Uterine smooth muscle cell (primary cell): ENCODE measurements at places on chromosomes 11 and 22. TPM values are rescaled to one million over a fixed set of nuclear protein-coding genes. Genes with fewer than 3 reads are reported as not detected.

Gene OR10A2
- total RNA-seq: not detected in 2 replicates

Gene TSSK2
- not detected in 2 replicates for total RNA-seq

Gene SLC22A6
- not detected in 2 replicates for total RNA-seq

Gene NXPE1
- not detected in 2 replicates for total RNA-seq

Gene CASP12
- not detected in 2 replicates for total RNA-seq

Gene ALDH3B2
- not detected in 2 replicates for total RNA-seq

Gene OR8B8
- total RNA-seq: not detected in 2 replicates

Gene GPHA2
- not detected in 2 replicates for total RNA-seq

Gene KRTAP5-7
- total RNA-seq: 0.11 TPM in 1 of 2 replicates, not detected in the other

Gene MAP6
- 1.1 and 1.3 TPM in 2 replicates for total RNA-seq

Gene VSIG10L2
- total RNA-seq: 0.22 TPM in 1 of 2 replicates, not detected in the other

Gene GRAP2
- not detected in 2 replicates for total RNA-seq

Gene NXPE2
- total RNA-seq: under 0.01 and 0.11 TPM in 2 replicates

Gene PARVG
- total RNA-seq: not detected in 2 replicates

Gene CLDN5
- 1.1 TPM in 2 replicates for total RNA-seq

Gene TAGLN
- 415 and 1,612 TPM in 2 replicates for total RNA-seq

Gene OR9G4
- total RNA-seq: not detected in 2 replicates

Gene C22orf39
- 13.9 and 17.0 TPM in 2 replicates for total RNA-seq
